Stimulated activated CD4-positive, alpha-beta T cell treated with anti-CD3 and anti-CD28 coated beads, Interleukin-2, amount 100 ng/mL, for 48 hours (primary cell): ENCODE measurements at places on chromosomes 13 and 19.

DNA sequence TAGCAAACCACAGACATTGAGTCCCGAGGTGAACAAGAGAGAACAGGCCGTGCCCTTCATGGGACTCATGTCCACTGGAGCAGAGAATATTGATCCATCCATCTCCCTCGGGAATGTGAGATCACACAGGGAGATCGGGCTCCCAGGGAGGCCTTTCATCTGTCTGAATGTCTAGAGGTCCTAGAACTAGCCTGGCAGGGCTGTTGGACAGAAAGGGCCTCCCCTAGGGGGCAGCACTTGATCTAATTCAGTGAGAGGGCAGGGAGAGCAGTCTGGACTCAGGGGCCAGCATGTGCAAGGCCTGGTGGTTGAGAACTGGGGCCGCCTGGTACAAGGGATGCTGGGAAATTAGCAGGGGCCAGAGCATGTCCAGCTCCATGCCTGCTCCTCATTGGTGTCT, 4.3 kb downstream of the RUVBL2 start:
- peak; percentile 59 for DNase-seq

- DNase-seq = no peak
Measured at GRCh38 chr13:46523972-46524752, 28.8 kb upstream of the LRCH1 start.

GRCh38 chr19:12984683-12985048, 10.6 kb upstream of the NFIX start:
- no peak for DNase-seq

DNA sequence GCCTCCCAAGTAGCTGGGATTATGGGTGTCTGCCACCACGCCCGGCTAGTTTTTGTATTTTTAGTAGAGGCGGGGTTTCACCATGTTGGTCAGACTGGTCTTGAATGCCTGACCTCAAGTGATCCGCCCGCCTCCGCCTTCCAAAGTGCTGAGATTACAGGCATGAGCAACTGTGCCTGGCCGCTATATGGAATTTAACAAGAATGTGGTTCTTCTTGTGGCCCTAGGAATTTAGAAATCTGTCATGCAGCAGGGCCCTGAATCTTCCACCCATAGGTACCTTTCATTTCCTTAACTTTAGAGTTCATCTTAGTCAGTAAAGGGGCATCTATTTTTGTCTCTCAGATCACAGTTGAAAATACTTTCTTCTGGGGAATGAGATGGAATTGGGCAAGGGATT, 25.6 kb upstream of the NDFIP2 start:
- no peak for DNase-seq
